Glutamatergic neuron (in vitro differentiated cells): ENCODE measurements at places on chromosomes 4 and X.

DNA sequence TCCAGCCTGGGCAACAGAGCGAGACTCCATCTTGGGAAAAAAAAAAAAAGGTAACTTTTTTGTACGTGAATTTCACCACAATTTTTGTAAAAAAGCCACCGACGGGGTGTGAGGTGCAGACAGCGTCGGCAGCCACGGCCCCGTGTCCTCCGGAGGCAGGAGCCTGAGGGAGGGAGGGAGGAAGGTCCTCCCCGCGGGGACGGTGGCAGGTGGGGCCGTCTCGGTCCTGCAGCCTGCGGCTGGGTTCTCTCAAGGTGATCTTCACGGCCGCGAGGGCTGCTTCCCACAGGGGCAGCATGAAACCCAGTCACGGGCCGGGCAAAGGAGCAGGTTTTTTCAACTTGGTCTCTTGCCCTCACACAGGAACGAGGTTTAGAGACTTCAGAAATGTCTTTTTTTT lies 14.0 kb downstream of the PLCXD1 start:
- DNase-seq, result no peak

GRCh38 chr4:81756042-81756441 lies 284.3 kb upstream of the RASGEF1B start:
- DNase-seq, result no peak

DNA sequence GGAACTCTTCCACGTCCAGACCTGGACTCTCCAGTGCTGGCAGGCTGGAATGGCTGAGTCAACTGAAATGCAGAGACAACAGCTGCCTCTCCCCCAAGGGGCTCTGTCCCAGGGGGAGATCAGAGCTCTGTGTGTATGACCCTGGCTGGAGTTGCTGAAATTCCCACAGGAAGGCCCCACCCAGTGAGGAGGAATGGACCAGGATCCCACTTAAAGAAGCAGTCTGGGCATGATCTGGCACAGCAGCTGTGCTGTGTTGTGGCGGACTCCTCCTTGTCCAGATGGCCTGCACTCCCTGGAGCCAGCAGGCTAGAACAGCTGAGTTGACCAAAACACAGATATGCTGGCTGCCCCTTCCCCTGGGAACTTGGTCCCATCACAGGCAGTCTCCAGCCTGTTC lies 25.4 kb downstream of the C4orf17 start:
- DNase-seq, result peak; percentile 87

GRCh38 chr4:142350871-142351270 lies 495.2 kb downstream of the INPP4B start:
- DNase-seq, result no peak

- no peak for DNase-seq
Measured at GRCh38 chr4:95465010-95465409, 83.8 kb downstream of the UNC5C start.

- DNase-seq, result no peak
Measured at GRCh38 chrX:74421740-74422352, 553 bp downstream of the SLC16A2 start.

- DNase-seq, result no peak
Measured at GRCh38 chr4:11297201-11297600, 131.5 kb downstream of the HS3ST1 start.

GRCh38 chr4:147830987-147831386 lies 99.1 kb downstream of the ARHGAP10 start:
- DNase-seq, result no peak

GRCh38 chr4:138911909-138912703 lies 103.5 kb upstream of the NOCT start:
- no peak for DNase-seq

DNA sequence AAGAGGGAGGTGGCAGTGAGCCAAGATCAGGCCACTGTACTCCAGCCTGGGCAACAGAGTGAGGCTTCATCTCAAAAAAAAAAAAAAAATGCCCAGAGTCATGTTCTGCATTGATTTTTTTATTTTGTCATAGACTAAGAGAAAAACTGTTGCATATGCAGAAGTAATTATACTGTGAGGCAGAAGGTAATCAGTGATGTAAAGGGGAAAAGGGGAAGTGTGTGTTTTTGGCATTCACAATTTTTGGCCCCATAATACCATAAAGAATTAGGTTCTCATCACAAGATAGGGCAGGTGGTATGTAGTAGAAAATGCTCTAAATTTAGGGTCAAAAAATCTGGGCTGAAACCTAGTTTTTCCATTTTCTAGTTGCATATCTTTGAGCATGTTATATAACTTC lies 47.3 kb upstream of the GAB1 start:
- no peak for DNase-seq
